Neural crest cell (in vitro differentiated cells): ENCODE measurements at places on chromosomes 1 and 21. TPM values are rescaled to one million over a fixed set of nuclear protein-coding genes. Genes with fewer than 3 reads are reported as not detected.
A peak's percentile ranks its signal among the peaks of the same experiment; 100 is the strongest.

DNA sequence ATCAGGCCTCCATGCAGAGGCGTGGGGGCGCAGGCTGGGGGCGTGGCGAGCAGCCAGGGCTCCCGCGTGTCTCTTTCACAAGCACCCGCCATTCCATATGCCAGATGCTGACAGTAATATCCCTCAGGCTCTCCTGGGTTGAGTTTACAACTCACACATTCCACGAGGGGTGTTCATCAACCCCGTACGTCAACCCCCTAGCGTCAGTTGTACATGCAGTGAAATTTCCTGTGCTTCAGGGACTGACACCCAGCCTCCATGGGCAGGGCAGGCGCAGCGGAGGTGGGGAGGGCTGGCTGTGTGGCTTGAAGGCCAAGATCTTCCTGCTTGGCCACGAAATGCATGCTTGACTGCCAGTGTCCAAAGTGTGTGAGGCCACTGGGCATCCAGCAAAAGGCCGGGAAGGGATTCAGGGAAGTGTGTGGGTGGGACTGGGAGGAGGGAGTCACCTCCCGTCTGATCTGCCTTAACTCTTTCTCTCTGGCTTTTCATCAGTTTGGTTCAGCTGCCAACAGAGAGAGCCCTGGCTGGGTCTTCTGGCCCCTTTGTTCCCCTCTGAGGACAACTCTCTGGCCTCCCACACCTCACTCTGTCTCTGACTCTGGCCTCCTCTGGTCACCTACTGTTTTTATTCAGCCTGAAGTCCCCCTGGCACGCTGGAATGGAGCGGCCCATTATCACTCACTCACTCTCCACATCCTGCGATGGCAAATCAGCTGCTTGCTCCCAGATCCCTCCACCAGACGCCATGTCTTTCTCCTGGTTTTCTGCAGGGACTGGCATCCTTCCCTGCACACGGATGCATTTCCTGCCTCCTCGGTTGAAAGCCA is 33.8 kb downstream of the CLIC6 start:
- H3K4me3 ChIP-seq = no peak overlapping the region
- no peak overlapping the region for H3K27ac ChIP-seq
- peaks cover 10% of the 10 kb centered on the region for H3K4me1 ChIP-seq
- DNase-seq = no peak

GRCh38 chr1:41716188-41717130 is 202.3 kb downstream of the HIVEP3 start:
- H3K4me3 ChIP-seq = no peak overlapping the region
- H3K27ac ChIP-seq = peak overlapping the region; percentile 45
- H3K36me3 ChIP-seq = no peaks in the 10 kb centered on the region
- no peaks in the 10 kb centered on the region for H3K27me3 ChIP-seq

GRCh38 chr21:16102113-16102512 is 372.3 kb downstream of the USP25 start:
- no peak overlapping the region for H3K27ac ChIP-seq
- H3K36me3 ChIP-seq = peaks cover 2% of the 10 kb centered on the region
- DNase-seq = no peak
- no peak overlapping the region for H3K4me3 ChIP-seq

KCNJ9 gene
- total RNA-seq = 0.11 and 0.19 TPM in 2 replicates

GRCh38 chr1:35280006-35280405 is 11.5 kb downstream of the ZMYM4 start:
- H3K27ac ChIP-seq = no peak overlapping the region
- no peak overlapping the region for H3K4me3 ChIP-seq
- H3K4me1 ChIP-seq = no peaks in the 10 kb centered on the region
- no peak for DNase-seq

SPRR2F gene
- not detected in 2 replicates for total RNA-seq

RAB25 gene
- total RNA-seq = not detected in 2 replicates

TTC24 gene
- not detected in 2 replicates for total RNA-seq

DNA sequence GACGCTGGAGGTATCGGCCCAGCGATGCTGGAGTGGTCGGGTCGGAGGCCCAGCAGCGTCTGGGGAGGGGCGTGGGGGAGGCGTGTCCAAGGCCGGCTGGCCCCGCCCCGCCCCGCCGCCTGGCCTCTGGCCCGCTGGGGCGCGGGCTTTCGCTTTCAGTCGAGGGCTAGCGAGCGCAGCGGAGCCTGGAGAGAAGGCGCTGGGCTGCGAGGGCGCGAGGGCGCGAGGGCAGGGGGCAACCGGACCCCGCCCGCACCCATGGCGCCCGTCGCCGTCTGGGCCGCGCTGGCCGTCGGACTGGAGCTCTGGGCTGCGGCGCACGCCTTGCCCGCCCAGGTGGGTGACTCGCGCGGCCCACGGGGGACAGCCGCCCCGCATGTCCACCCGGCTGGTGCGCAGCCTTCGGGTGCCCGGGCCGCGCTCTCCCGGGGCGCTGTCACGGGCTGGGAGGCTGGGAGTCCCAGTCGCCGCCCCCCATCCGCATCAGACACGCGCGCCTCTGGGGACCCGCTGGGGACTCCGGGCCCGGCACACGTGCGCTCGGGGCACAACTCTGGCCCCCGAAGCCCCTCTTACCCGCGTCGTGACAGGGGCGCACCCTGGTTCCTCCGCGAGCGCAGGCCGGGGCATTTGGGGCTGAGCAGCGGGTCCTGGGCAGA is at the start of gene TNFRSF1B:
TNFRSF1B (plus strand) TSS at position 158 of the 659 bp plus-strand sequence; CDS start at position 259, 101 bp downstream.
- DNase-seq = peak; percentile 31
- peak within 1 kb of the TSS; percentile 19 for H3K27ac ChIP-seq
- peaks cover 27% of the 10 kb centered on the region for H3K4me1 ChIP-seq
- H3K36me3 ChIP-seq = no peaks in the 10 kb centered on the region
- peaks cover 19% of the 10 kb centered on the region for H3K27me3 ChIP-seq
- peak within 1 kb of the TSS; percentile 67 for H3K4me3 ChIP-seq

TACSTD2 gene
- total RNA-seq = not detected in 2 replicates

GRCh38 chr1:15957221-15958095 is 18.4 kb downstream of the ZBTB17 start:
- peaks cover 44% of the 10 kb centered on the region for H3K4me1 ChIP-seq
- H3K36me3 ChIP-seq = peaks cover 2% of the 10 kb centered on the region
- no peak overlapping the region for H3K27ac ChIP-seq
- peak; percentile 27 for DNase-seq
- H3K4me3 ChIP-seq = no peak overlapping the region

DIPK1A gene
- 2.0 and 2.3 TPM in 2 replicates for total RNA-seq

- H3K36me3 ChIP-seq = peaks cover 13% of the 10 kb centered on the region
- peaks cover 9% of the 10 kb centered on the region for H3K4me1 ChIP-seq
- H3K27me3 ChIP-seq = no peaks in the 10 kb centered on the region
- no peak overlapping the region for H3K27ac ChIP-seq
These were observed 18.8 kb downstream of the ITSN1 start for GRCh38 chr21:33661146-33661545.

AMY1A gene
- total RNA-seq = not detected in 2 replicates

GPR3 gene
- total RNA-seq = 6.1 and 7.0 TPM in 2 replicates

RYR2 gene
- 0.07 TPM in 1 of 2 replicates, not detected in the other for total RNA-seq

DNA sequence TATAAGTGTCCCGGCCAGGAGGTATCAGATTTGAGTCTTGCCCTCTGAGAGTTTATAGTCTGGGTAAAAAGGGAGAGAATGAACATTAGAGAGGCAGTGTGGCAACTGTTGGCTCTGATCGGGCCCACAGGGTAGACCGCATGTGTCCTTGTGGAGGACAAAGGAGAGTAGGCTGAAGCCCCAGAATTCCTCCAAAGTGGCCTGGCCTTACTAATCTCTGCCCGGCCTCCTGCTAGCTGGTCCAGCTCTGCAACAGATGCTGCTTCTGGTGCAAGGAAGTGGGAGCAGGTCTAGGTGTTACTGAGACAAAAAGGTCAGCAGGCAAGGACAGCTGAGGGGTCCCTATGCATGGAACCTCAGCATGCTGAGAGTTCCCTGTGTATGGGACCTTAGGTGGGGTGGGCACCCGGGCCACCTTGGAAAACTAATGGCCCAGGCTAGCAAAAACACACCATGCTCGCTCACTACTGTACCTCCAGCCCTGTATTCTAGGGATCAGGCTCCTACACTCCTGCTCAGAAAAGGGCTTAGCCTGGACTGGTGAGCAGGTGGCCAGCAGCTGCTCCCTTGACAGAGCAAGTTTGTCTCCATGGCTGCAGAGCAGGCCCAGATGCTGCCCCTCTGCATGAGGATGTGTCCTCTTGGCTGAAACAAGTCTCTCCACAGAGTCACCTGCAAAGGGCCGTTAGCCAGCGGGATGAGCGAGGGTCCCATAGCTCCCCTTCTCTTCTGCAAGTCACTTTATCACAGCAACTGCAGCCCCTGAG is 30.3 kb upstream of the RGS16 start:
- peak overlapping the region; percentile 6 for H3K27ac ChIP-seq
- DNase-seq = no peak
- H3K36me3 ChIP-seq = no peaks in the 10 kb centered on the region
- no peaks in the 10 kb centered on the region for H3K27me3 ChIP-seq
- H3K4me1 ChIP-seq = peaks cover 64% of the 10 kb centered on the region

- H3K36me3 ChIP-seq = peaks cover 7% of the 10 kb centered on the region
- no peaks in the 10 kb centered on the region for H3K4me1 ChIP-seq
- H3K27ac ChIP-seq = peak overlapping the region; percentile 35
- no peak for DNase-seq
These were observed 6.1 kb downstream of the ATAD3A start for GRCh38 chr1:1517973-1518620.

HMCN1 gene
- 16.6 and 18.1 TPM in 2 replicates for total RNA-seq

DNA sequence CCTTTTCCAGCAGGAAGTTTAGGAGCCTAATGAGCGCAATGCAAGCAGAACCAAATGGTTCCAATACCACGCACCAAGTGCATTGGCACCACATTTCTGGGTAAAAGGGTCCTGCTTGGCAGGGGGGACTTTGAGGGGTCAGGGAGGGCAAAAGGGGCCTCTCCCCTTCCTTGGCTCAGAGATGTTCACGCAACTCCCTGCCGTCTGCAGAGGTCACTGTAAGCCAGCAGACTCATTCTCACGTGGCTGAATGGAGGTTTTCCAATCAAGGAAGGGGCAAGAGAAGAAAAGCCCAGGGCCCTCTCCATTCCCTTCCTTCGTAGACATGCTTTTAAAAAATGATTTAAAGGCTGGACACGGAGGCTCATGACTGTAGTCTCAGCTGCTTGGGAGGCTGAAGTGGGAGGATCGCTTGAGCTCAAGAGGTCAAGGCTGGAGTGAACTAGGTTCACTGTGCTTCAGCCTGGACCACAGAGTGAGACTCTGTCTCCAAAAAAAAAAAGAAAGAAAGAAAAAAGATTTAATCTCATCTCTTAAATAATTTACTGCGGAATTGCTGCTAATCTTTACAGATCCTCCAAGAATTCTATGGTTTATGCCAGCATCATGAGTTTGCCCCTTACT is 80.3 kb downstream of the RUNX3 start:
- H3K27ac ChIP-seq = no peak overlapping the region
- peak overlapping the region; percentile 76 for H3K4me3 ChIP-seq
- H3K36me3 ChIP-seq = no peaks in the 10 kb centered on the region
- H3K27me3 ChIP-seq = peaks cover 20% of the 10 kb centered on the region
- peaks cover 3% of the 10 kb centered on the region for H3K4me1 ChIP-seq
- no peak for DNase-seq

CRYAA gene
- total RNA-seq = not detected in 2 replicates
